ENCODE measurements at places on chromosomes 6 and 20.

DNA sequence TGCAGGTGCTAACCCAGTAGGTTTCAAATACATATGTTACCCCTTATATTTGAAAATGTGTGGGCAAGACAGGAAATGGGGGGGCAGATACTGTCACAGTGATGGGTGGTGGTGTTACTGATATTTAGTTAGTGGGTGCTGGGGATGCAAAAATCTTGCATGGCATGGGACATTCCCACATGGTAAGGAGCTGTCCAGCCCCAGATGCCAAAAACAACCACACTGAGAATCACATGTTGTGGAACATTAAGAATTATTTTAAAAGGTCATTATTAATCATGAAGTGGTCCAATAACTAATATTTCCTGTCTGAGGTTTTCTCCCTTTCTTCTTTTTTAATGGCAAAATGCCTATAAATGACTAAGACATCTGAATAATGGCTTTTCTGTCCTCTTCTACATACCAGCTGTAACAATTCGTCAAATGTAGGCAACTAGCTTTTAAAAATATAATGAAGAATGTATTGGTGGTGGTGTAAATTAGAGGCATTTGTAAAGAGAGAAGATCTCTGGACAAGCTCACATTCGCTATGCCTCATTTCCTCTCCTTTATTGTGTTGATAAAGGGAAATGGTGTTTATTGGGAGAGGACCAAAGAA lies 57.3 kb upstream of the SLC35B3 start:
- DNase-seq = no peak

DNA sequence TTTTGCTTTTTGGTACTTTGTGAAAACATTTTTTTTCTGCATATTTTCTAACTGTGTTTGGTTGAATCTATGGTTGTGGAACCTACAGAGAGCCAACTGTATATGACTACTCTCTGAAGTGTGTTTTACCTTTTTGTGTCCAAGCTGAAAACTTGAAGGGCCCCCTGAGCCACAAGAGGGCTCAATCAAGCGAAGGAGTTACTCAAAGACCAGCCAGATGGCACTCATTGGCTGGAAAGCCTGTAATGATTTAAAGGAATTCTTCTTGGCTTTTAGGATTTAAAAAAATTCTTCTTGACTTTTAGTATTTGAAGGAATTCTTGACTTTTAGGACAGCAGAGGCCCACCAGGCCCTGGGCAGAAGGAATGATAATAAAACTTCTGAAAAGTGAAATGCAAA lies 27.0 kb upstream of the ECI2 start:
- no peak for DNase-seq

GRCh38 chr20:15396900-15397299 lies 1059.5 kb upstream of the FLRT3 start:
- no peak for DNase-seq

DNA sequence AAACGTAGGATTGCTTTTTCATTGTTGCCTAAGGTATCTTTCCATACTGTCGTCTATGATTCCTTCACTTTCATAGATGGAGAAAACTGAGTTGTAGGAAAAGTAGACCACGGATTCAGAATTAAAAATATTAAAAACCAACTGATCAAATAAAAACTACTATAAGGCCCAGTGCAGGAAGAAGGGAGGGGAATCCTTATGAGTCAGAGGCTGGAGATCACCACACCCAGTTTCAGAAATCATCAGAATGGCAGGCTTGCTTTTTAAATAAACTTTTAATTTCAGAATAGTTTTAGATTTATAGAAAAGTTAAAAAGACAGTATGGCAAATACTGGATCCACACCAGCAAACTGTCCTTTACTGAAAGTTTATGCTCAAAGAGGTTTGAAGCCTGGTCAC lies 32.0 kb upstream of the POPDC3 start:
- no peak for DNase-seq
